Chondrocyte (in vitro differentiated cells): ENCODE measurements at places on chromosomes 5 and 9.

DNA sequence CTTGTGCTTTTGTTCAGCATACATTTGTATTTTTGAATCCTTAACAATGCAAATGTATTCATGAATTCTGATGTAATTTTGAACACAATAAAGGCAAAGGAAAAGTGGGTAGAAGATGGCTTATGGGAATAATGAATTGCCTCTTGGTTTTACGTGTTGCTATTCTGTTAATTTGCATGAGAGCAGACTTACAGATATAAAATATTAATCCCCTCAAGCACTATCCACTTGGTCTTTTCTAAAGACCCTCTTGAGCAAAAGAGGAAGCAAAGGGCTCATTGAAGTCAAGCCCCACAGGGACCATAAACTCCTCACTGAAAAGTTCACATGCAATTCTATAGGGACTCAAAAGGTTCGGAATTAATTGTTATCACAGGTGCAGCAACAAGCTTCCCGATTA lies 51.9 kb downstream of the OSTF1 start:
- no peak for DNase-seq

- DNase-seq: no peak
Observed at GRCh38 chr5:83406906-83407305, 64.6 kb upstream of the VCAN start.

- no peak for DNase-seq
Observed at GRCh38 chr9:108676355-108676754, 179.4 kb downstream of the ACTL7B start.

- no peak for DNase-seq
Observed at GRCh38 chr5:95715799-95716461, 15.2 kb upstream of the RHOBTB3 start.

- no peak for DNase-seq
Observed at GRCh38 chr5:58653521-58653920, 70.6 kb downstream of the RAB3C start.

GRCh38 chr5:113474100-113474728 lies 14.0 kb downstream of the MCC start:
- no peak for DNase-seq

GRCh38 chr9:120929229-120929791 lies 2.7 kb upstream of the TRAF1 start:
- DNase-seq: no peak

GRCh38 chr9:136544964-136545691 lies 720 bp downstream of the NOTCH1 start:
- DNase-seq: no peak

- DNase-seq: peak; percentile 20
Observed at GRCh38 chr9:34362614-34363214, 14.0 kb downstream of the MYORG start.

DNA sequence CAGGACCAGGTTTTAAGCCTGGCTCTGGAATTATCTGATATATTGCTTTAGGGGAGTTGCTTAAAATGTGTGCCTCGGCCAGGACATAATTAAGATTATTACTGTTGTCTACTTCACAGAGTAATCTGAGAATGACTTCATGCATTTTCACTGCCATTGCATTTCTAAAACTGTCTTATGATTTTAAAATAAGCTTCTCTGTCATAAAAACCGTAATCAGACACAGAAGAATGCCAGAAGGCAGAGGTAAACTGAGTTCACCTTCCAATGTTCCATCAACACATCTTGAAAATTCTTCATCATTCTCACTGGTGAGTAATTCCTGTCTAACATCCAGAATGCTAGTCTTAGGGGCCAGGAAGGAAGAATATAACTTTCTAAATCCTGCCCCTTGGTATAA lies 47.1 kb downstream of the ISOC1 start:
- DNase-seq: no peak
